ENCODE measurements at places on chromosomes 1 and 21.

DNA sequence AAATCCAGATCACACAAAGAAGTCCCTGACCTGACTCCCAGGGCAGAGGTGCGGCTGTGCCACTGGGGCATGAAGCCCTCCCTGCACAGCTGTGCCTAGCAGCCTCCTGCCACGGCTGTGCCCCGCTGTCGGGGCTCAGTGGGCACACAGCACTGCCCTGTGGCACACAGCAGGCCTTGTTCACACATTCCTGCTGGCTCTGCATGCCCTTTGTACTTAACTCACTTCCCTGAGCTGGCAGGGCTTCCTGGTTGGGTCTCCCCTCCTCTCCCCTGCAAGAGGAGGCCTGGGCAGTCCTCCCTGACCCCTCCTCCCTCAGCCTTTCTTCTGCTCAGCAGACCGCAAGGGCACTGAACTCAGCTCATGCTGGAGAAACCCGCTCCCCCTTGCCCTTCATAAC, 14.8 kb downstream of the LHX4 start:
- DNase-seq: no peak

- no peak for DNase-seq
Observed at GRCh38 chr1:6547301-6547700, 7.0 kb downstream of the NOL9 start.

GRCh38 chr1:205794011-205794730, 18.8 kb downstream of the SLC41A1 start:
- DNase-seq: no peak

DNA sequence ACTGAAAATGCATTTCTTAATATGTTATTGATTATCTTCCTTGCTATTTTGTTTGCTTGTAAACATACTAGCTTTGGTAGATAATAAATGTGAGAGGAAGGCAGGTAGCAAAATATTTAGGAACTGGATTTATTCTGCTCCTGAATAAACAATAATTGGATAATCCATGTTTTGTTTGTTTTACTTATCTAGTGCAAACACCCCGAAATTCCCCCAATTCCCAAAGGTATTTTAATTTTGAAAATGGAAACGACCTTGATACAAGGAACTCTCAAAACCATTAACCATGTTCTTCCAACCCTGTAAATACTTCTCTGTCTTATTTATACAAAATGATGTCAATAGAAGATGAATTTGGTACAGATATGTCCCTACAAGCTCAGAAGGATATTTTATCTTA, 3.0 kb downstream of the USH2A start:
- DNase-seq: no peak

DNA sequence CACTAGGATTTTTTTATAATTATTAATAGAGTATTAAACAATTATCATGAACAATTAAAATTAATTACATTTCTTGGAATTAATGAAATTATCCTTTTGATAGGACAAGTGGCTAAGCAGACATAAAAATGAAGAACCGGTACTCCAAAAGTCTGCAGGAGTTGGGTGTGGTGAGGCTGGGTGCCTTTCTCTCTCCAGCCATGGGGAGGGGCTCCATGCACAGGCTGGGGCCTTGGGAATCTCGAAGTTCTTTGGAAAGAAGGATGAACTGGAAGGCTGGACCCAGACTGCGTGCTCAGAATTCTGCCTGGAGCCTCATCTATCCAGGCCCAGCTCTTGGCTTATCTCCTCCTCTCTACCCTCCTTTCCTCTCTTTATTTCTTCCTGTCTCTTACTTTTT, 94.1 kb downstream of the ACTL8 start:
- no peak for DNase-seq

- no peak for DNase-seq
Observed at GRCh38 chr1:46211051-46211450, 7.9 kb downstream of the LURAP1 start.

DNA sequence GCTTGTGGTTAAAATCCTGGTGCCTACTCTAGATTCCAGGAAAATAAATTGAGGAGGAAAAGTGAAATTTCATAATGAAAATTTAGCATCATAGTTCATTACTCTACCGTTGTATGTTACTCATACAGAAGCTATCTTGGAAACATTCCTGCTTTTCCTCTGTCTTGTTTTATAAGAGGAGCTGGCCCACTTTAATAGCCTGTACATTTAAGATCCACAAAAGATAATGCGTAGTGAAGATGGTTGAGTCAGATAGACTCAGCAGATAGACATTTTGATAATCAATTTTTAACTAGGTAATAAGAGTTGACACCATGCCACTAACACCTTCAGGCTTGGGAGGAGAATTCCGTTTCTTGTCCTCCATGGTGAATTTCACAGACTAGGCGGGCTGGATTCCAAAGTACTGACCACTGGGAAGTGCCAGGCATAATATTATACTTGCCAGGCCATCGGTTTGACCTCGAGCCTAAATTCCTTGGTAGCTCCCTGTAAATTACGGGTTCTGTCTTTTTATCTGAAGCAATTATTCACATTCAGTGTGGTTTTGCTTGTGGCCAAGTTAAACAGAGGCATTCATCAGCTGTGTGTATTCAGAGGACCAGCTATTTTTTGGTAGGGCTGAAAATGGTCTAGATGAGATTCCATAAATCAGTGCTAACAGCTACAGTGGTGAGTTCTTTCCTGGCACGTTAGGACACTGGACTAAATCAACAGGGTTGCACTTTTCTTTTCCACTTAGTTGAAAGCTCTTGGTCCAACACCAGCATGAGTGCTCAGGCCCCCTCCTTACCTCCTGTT, 111.9 kb upstream of the KAZN start:
- DNase-seq: no peak
